ENCODE measurements at places on chromosomes 4 and X. TPM values are rescaled to one million over a fixed set of nuclear protein-coding genes. Genes with fewer than 3 reads are reported as not detected.

COX7B2 gene
- polyA plus RNA-seq = not detected

ASMTL gene
- polyA plus RNA-seq = 37.8 TPM

CRMP1 gene
- polyA plus RNA-seq = not detected

GDI1 gene
- 21.0 TPM for polyA plus RNA-seq

NAA11 gene
- polyA plus RNA-seq = not detected

PCYT1B gene
- not detected for polyA plus RNA-seq

GPR143 gene
- polyA plus RNA-seq = not detected

VCX gene
- not detected for polyA plus RNA-seq

FHDC1 gene
- 0.09 TPM for polyA plus RNA-seq

TMSB15A gene
- not detected for polyA plus RNA-seq

PCDH19 gene
- not detected for polyA plus RNA-seq

EDA2R gene
- 0.20 TPM for polyA plus RNA-seq

ARMCX4 gene
- polyA plus RNA-seq = 1.6 TPM

CHRNA9 gene
- polyA plus RNA-seq = not detected

STATH gene
- polyA plus RNA-seq = not detected

ATP7A gene
- 5.1 TPM for polyA plus RNA-seq

IL3RA gene
- not detected for polyA plus RNA-seq

PCDH18 gene
- not detected for polyA plus RNA-seq

NEUROG2 gene
- not detected for polyA plus RNA-seq

FLNA gene
- 169 TPM for polyA plus RNA-seq

L1CAM gene
- not detected for polyA plus RNA-seq

SLC16A2 gene
- polyA plus RNA-seq = 0.66 TPM

UCP1 gene
- polyA plus RNA-seq = not detected

PCDH10 gene
- not detected for polyA plus RNA-seq

MAGED4B gene
- polyA plus RNA-seq = 1.2 TPM

SEPTIN11 gene
- 46.0 TPM for polyA plus RNA-seq

LEF1 gene
- 400 TPM for polyA plus RNA-seq

TBC1D9 gene
- polyA plus RNA-seq = 0.12 TPM

C1QTNF7 gene
- not detected for polyA plus RNA-seq

YTHDC1 gene
- 22.4 TPM for polyA plus RNA-seq

P2RY10 gene
- 37.5 TPM for polyA plus RNA-seq

DCAF16 gene
- 18.4 TPM for polyA plus RNA-seq

NEXMIF gene
- polyA plus RNA-seq = 0.56 TPM

TEX11 gene
- not detected for polyA plus RNA-seq

SOWAHB gene
- not detected for polyA plus RNA-seq

CCDC110 gene
- polyA plus RNA-seq = 0.97 TPM

GYPE gene
- 2.6 TPM for polyA plus RNA-seq

IL9R gene
- polyA plus RNA-seq = 0.18 TPM

AFP gene
- not detected for polyA plus RNA-seq

ZNF157 gene
- polyA plus RNA-seq = 0.34 TPM

CPZ gene
- not detected for polyA plus RNA-seq

RAB40A gene
- polyA plus RNA-seq = 0.15 TPM

PRRG3 gene
- polyA plus RNA-seq = not detected

CT47B1 gene
- not detected for polyA plus RNA-seq

TMEM128 gene
- polyA plus RNA-seq = 43.0 TPM

ARHGEF6 gene
- polyA plus RNA-seq = 75.4 TPM

FNIP2 gene
- polyA plus RNA-seq = 2.5 TPM

CDKL5 gene
- 0.74 TPM for polyA plus RNA-seq

GIMD1 gene
- not detected for polyA plus RNA-seq

CLTRN gene
- polyA plus RNA-seq = 0.83 TPM

All from naive thymus-derived CD8-positive, alpha-beta T cell (primary cell).